ENCODE measurements at places on chromosomes 1 and 21.

GRCh38 chr1:107264561-107264960, 123.7 kb downstream of the NTNG1 start:
- peak; percentile 23 for DNase-seq

DNA sequence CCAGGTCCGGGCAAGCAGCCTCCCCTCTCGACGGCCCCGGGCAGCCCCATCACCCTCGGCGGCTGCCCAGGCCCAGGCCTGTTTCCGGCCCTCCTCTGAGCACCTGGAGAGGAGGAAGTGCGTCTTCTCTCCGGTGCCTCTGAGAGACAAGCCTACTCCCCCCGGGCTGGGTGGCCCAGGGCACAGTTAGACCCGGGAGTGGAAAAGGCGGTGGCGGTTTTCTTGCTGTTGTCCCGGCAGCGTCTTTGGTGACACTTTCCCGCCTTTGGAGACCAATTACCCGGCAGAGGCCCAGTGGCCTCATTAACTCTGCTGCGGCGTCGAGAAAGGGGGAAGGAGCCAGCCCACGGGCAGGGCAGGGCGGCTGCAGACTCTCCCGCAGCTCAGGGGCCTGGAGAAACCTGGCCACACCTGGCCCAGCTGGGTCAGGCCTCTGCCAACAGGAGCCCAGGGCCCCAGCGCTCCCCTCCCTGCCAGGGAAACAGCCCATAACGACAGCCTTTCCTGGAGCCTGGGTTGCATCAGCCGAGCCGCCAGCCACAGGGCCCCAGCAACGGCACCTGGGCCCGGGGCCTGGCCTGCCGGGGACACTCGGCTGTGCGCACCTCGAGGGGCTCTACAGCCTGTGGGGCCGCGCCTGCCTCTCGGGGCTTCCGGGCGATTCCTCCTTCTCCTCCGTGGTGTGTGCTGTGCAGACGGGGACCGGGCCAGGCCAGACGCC, 28.4 kb upstream of the C1orf159 start:
- no peak for DNase-seq

DNA sequence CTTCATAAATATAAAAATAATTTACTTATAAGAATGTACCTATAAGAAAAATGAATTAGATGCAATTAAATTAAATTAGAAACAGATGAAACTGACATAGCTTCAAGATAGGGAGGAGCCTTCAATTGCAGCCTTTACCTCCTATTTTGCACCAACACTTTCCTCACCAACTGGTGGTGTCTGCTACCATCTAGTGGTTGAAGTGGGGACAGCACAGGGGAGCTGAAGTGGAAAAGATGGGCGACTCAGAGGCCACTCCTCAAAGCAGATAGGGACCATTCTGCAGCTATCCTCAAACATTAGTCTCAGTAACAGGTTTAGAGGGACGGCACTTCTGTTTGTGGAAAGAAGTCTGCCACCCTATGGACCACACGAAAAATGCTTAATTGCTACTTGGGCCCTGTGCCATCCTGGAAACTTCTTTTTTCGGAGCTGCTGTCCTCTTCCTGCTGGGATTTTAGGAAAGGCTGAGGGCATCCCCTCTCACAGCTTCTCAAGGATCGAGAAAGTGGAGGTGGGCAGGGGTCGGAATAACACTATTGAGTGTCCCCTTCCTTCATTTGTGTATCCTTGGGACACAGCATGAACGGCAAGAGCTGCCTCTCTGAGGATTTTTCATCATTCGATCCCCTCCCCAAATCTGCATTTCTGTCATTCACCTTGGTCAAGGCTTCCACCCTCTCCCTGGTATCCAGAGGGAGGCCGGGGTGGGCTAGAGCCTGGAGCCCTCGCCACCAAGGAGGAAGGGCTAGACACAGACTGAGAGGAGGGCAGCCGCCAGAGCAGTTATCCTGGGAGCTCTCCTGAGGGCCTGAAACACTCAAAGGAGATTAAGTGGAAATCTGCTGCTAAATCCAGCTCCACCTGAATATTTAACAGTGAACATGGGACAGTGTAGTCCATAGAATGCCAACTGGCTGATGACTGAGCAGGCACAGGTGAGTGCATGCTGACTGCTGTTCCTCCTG, 9.6 kb downstream of the PROK1 start:
- DNase-seq = peak; percentile 82

- no peak for DNase-seq
These were observed 8.4 kb downstream of the LRP8 start for GRCh38 chr1:53319296-53320101.

DNA sequence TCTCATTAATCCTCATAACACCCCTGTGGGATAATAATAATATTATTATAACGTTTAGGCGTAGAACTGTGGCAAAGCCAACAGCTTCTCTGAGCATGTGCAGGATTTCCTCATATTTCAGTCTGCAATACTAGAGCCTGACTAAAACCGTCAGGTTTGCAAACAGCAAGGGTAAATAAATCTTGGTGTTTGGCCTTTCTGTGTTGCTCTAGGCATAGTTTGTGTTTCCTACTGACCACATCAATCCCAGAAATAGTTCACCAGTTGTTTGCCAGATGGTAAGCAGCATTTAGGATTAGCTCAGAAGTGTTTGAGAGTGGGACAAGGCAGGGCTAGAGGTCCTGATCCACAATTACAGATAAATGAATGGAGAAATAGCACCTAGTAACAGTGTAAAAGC, 2.8 kb upstream of the KCNA3 start:
- no peak for DNase-seq

GRCh38 chr1:159839116-159839849, 12.6 kb downstream of the SLAMF8 start:
- DNase-seq = no peak

DNA sequence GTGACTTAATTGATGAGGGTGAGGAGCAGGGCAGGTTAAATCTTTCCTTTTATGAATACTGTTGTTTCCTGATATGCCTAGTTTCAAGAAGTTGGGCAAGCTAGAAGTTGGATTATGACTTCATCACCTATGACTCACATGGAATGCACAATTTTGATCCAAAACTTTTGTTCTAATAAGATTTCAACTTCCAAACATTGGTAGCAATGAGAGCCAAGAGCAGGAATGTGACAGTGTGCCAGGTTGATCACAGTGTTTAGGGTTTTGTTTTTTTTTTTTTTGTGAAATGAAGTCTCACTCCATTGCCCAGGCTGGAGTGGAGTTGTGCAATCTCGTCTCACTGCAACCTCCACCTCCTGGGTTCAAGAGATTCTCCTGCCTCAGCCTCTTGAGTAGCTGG, 349.4 kb downstream of the DUSP10 start:
- DNase-seq = peak; percentile 89

- no peak for DNase-seq
These were observed 838 bp upstream of the GRIK3 start for GRCh38 chr1:37035014-37035691.

DNA sequence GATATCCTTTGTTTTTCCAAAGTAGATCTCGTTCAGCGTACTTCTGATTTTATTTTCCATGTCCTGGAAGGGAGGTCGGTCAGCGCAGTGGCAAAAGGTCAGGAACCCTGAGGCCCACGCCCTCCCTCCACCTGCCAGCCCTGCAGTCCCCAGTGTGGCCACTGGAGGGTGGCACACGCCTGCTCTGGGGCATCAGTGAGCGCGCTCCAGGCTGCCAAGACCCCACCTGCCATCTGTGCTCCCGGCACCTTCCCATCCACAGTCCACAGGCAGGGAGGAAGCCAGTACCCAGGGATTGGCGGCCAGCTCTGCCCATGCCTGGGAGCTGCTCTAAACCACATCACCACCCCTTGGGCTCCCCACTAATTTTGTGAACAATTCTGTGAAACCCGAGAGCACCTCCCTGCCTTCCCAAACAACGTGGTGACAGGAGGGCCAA, 32.3 kb downstream of the SLC66A1 start:
- peak; percentile 22 for DNase-seq
